GM12891 (cell line): ENCODE measurements at places on chromosomes 7 and 10.

DNA sequence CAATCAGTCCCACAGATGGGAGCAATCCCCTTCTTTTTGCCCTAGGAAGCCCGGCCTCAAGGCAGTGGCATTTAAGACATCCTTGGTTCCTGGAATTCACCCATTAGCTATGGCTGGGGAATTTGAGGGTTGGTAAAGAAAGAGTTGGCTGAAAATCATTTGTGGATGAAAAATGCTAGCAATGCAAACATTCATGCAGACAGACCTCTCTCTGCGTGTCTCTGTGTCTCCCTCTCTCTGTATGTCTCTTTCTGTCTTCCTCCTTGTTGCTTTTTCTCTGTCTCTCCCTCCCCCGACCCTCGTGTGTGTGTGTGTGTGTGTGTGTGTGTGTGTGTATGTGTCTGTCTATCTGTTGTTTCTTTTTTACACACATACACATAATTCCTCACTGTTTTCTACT lies 19.4 kb downstream of the LDB3 start:
- no peak for DNase-seq

- no peak for DNase-seq
Measured at GRCh38 chr7:114862406-114862805, 59.5 kb upstream of the MDFIC start.

- DNase-seq = no peak
Measured at GRCh38 chr7:134209322-134210015, 82.3 kb downstream of the LRGUK start.

- DNase-seq = no peak
Measured at GRCh38 chr10:1648648-1649047, 88.7 kb downstream of the ADARB2 start.

DNA sequence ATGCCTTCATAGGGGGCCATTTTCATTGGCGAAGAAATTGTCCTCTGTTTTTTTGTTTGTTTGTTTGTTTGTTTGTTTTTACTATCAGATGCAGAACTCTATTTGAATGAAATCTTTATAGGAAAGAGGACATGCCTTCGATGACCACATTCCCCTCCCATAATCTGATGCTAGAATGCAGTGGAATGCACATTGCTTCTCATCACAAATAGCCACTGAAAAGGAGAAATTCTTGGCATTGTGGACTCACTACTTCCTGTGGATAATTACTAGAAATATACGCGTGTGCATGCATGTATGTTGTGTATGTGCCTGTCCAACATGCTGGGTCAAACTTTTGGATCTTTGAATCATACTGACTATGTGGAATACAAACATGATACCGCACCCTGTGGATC lies 70.5 kb upstream of the SFMBT2 start:
- DNase-seq = no peak

DNA sequence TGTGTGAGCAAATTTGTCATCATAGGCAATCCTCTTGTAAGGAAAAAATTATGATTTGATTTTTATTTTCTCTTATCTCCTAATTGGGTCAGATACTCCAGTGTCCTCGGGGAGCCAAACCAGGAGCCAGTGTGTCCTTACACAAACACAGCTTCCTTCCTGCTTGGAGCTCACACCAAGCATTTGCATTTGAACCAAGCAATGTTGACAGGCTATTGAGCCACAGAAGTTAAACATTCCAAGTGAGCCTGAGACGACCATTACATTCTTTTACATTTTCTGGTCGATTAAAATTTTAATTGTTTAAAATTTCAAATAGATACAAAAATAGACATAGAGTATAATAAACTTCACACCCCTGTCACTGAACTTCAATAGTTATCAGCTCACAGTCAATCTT lies 194.8 kb downstream of the CFTR start:
- no peak for DNase-seq

GRCh38 chr7:127677433-127678230 lies 25.6 kb downstream of the SND1 start:
- no peak for DNase-seq

DNA sequence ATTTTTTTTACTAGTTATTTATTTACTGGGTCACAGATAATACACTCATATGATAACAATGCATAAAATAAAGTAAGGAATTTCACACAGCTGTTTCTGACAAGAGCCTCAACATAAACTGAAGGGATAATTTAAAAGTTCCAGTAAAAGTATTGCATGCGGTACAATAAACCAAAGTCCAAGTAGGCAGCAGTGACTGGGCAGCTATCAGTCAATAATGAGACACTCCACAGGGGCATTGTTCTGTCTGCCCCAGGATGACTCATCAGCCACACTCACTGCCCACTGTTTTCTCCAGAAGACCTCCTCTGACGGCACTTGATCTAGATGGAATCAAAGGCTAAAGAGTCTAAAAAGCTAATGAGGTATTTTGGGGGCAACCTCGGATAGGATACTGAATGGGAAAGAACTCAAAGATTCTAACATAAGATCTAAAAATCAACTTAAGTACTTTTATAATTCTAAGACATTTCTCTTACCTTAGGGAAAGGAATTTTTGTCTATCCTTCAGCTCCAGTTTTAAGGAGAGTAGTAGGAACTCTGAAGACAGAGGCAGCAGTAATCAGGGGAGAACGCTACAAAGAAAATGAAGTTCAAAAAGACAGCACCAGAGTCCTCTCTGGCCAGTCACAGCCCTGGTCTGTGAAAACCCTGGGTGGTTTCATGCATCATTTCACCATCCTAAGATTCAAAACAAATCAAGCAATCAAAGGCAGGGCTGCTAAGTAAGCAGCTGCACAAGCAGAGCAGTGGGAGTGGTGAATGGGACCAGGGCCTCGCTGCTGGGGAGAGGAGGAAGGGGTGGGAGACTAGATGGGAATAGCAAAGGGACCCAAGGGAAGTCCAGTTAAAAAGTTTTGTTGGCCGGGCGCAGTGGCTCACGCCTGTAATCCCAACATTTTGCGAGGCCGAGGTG lies 175.1 kb downstream of the AVL9 start:
- DNase-seq = no peak

GRCh38 chr10:28975891-28976531 lies 298.7 kb downstream of the BAMBI start:
- DNase-seq = no peak

- DNase-seq = no peak
Measured at GRCh38 chr10:4013651-4014121, 228.7 kb upstream of the KLF6 start.

DNA sequence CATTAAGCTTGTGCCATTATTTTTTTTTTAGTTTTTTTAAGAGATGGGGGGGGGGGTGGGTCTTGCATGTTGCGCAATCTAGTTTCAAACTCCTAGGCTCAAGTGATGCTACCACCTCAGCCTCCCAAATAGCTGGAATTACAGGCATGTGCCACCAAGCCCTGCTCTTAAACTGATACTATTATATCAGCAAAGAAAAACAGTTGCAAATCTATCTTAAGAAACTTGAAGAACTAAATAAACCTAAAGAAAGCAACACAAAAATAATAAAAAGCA lies 47.5 kb downstream of the BRAF start:
- no peak for DNase-seq

GRCh38 chr7:74032191-74032490 lies 4.2 kb downstream of the ELN start:
- DNase-seq = no peak

DNA sequence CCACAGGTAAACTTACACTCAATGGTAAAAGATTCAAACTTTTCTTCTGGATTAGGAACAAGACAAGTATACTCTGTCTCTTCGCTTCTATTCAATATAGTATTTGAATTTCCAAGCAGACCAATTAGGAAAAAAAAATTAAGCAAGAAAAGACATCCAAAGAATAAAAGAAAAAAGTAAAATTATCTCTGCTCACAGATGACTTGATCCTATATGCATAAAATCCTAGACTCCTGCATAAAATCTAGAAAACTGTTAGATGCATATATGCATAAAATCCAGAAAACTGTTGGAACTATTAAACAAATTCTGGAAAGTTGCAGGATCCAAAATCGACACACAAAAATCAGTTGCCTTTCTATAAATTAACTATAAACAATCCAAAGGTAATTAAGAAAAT lies at the start of gene OR13A1:
Gene OR13A1 (minus strand): TSS at position 101 of the 400 bp plus-strand sequence. CDS start 11,186 bp downstream, outside the sequence.
- no peak for DNase-seq

GRCh38 chr7:129827467-129827990 lies 125.2 kb downstream of the UBE2H start:
- no peak for DNase-seq

DNA sequence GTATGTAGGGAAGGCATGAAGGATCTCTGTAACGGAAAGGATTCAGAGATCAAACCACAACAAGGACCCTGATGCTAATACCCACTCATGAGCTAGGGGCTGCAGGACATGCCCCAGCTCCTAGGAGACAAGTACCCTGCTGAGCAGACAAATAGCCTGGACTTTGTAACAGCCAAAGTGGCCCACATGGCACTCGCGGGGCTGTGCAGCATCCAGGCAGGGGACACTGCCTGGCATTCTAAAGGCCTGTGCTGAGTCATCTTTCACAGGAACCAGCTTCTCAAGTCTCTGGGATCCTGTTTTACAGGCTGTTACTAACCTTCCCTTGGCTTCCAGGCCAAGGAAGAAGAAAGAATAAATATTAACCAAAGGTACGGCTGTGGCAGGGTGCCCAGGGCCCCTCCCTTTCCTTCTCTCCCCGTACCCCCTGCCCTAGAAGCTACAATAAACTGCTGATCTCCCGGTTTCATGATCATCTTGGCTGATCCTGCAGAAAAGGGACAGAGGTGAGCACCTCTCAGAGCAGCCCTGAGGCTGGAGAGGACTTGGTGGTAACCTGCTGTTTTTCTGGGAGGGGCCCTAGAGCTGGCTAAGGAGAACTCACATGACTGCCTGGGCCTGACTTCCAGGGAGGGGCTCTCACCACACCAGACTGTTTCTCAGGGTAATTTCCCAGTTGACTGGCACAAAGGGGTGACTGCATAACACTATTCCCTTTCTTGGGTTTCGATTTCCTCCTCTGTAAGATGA lies 4.2 kb upstream of the RPEL1 start:
- DNase-seq = no peak

DNA sequence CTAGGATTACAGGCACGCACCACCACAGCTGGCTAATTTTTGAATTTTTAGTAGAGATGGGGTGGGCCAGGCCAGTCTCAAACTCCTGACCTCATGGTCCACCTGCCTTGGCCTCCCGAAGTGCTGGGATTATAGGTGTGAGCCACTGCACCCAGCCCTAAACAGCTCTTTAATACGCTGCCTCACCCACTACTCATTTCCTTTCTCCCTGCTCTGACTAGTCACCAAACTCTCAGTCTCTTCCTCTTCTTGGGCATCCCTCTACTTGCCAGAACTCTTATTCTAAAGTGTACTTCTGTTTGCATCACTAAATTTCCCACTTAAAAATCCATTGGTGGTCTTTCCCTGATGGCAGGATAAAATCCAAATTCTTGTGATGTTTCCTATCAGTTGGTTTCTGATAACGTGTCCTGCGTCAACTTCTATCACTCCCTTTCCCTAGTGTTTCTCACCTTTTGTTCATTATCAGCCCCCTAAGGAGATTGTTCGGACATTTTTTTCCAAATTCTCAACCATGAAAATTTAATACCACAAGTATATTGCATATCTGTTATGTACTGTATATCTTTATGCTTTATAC lies 124.7 kb downstream of the CUBN start:
- no peak for DNase-seq

DNA sequence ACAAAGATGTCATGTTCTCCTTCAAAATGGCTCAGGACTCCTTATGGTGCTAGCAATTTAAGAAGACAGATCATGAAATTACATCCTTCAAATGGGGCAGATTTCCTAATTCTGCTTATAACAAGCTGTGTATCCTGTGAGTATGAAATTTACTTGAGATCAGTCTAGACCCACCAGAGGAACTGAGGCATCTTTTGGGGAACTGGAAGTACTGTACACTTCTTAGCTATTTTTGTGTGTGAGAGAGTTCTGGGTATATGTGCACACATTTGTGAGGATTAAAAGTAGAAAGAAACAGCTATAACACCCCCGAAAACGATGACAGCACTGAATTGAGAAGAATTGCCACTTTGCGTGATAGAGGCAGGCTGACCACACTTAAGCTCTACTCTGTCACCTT lies 187.0 kb upstream of the CCDC6 start:
- DNase-seq = no peak

DNA sequence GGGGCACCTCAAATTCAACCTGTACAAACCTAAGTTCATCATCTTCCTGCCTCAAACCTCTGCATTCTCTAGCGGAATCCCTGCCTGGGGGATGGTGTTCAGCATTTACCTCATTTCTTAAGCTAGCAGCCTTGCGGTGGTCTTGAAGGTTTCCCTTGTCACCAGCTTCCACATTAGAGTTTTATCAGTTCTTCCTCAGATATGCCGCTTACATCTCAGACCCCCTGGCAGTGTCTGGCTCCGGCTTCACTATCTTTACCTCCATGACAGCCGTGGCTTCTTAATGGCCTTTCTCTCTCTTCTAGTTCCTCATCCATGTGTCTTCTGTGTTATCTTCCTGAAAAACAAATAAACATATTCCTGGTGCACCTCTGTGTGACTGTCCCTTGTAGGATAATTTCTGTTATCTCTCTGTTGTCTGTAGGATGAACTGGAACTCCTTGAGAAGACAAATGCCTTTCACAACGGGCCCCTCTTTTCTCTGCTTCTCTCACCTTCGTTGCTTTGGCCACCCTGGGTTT lies 101.1 kb upstream of the BMPER start:
- DNase-seq = no peak

DNA sequence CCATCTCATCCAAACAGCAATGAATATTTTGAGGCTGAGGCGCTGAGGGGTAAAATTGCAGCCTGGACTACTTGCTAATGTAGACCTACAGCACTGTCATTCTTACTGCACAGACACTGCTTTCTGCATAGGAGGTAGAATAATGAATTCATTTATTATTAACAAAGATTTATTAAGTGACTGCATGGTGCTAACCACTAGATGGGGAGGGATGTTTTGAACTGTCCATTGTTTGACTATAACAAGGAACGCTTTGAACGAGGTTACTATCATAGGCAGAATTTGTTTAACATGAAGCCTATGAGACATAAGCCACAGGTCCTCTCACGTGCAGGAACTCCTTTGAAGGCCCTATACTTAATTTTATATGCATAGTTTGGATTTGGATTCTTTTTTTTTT lies 143.8 kb downstream of the CFTR start:
- DNase-seq = no peak

DNA sequence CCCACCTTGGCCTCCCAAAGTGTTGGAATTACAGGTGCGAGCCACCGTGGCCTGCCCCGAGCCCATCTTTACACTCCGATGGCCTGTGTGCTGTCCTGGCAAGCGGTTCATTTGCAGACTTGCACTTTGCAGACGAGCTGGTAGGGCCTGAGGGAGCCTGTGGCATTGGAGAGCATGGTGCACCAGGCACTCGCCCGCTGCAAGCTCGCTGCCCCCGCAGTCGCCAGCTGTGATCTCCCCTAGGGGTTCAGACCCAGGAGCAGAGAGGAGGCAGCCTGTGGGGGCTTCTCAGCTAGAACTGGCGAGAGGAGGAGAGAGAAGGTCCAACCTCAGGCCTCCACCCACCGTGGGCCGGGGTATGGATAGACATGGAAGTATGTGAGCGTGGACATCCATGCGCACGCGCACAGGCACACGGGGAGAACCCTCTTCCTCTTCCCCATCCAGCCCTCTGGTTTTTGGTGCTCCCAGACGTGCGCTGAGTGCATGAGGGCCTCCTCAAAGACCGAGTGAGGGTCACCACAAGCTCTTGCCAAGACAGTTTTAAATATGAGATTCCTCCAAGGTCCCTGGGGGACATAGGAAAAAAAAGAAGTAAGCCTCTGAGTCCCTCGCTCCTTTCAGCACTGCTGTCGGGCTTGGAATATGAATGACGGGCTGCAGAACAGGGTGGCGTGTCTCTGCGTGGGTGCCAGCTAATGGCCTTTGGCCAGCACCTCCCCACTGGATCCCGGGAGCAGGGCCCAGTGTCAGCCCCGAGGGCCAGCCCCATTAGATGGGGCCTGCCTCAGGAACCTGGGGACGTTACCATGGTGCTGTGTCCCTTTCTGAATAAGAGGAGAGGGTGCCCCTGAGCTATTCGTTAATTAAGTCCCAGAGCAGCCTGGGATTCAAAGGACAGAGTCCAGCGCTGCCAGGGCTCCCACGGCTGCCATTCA lies 15.1 kb upstream of the TTYH3 start:
- DNase-seq = no peak
